ENCODE measurements at places on chromosomes 1 and 21.

DNA sequence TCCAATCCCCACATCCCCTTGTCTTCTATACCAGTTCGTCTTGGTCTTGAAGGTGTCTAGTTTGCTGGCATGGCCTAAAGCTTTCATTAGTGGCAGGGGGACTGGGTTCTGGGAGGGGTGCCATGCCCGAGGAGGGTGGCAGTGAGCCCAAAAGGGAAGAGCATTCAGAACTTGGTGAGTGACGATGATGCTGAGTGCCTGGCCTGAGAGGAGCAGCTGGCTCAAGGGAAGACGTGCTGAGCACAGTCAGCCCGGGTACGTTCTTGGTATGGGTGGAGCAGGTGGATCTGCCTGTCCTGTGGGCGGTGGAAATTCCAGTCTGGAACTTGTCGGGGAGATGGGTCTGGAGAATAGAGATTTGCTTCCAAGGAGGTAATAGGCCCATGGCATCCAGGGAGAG, 4.6 kb downstream of the FDPS start:
- DNase-seq = no peak

GRCh38 chr1:177223359-177223758, 52.6 kb downstream of the BRINP2 start:
- DNase-seq = no peak

GRCh38 chr1:167879508-167879907, 34.4 kb downstream of the ADCY10 start:
- DNase-seq = no peak

- DNase-seq = no peak
Observed at GRCh38 chr1:20530306-20530705, 22.1 kb upstream of the FAM43B start.

DNA sequence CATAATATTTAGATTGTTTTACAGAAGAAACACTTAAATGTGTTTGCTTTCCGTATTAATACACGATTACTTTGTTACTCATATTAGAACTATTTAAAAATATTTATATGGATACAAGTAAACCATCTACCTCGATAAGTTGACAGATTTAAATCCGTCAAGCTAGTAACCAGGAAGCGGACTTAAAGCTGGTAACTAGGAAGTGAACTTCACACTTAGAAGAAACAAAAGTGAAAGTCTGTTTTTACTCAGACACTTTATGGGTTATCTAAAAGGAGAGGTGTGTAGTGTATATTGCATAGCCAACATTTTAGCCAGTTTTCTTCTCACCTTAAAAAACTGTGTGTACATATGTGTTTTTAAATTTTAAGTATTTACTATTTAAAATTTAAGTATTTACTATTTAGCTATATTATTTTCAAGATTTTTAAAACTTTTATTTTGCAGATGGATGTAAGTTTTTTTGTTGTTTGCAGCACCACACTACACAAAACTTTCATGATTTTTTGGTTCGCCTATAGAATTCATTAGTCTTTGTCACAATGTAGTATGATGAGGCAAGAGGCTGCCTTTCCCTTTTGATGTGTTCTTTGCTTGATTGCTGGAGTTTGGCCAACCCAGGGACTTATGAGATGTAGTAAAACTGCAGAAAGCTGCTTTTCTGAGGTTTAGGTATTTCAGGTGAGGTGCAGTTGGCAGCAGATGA, 2.7 kb downstream of the USP25 start:
- peak; percentile 43 for DNase-seq

DNA sequence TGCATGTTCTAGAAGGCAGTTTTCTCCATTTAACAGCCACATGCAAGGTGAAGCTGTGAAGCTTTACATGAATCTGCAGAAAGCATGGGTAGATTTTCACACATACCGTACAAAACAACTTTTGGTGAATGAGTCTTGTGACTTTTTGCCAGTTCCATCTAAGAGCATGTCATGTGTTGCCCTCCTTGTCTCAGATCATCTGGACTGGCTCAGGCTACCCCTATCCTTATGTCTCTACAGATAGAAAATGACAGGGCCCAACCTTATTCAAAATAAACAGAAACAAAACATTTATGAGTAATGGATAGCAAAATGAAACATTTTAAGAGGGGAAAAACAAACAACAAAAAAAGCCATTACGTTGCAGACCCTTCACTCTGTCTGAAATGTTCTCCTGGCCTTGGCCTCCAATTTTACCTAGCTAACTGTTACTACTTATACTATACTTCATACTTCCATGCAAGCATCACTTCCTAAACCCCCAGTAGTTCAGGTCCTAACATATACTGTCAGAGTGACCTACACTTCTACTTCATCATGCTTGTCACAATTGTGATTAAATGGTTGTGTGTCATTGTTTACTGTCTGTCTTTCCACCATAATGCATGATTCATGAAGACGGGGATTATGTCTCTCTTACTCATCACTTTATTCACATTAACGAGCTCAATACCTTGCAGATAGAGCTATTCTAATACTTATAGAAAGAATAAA, 39.0 kb downstream of the LRRC8C start:
- DNase-seq = peak; percentile 83

DNA sequence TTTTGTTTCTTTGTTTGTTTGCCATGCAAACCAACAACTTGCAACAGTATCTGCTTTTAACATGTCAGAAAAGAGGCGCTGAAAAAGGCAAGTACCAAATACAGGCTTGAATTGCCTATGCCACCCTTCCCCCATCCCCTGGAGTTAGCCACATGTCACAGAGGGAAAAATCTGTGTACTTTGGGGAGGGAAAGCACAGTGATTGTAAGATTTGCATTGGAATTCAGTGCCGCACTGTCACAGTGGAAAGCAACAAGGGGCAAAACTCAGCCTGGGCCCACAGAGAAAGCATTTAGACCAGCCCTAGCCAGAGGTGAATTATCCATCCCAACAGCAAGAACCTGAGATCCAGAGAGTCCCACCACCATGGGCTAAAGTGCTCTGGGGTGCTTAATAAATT, 52.4 kb upstream of the ACADM start:
- no peak for DNase-seq

DNA sequence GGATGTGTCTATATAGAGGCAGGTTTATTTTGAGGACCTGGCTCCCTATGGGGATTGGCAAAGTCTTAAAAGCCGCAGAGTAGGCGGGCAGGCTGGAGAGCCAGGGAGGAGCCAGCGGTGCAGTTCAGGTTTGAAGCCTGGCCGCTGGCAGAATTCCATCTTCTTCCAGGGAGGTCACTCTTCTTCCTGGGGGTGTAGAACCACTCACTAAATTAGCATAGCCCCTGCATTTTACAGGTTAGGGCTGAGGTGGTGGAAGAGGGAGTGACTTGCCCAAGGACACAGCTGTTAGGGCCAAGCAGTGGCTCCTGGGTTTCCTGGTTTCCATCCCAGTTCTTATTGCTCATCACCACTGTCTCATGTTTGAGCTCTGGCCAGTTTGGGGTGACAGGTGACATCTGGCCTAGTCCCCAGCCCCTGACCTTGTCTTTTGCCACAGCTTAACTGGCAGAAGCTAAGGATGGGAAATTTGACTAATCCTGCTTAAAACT, 1.4 kb downstream of the PINK1 start:
- peak; percentile 53 for DNase-seq

DNA sequence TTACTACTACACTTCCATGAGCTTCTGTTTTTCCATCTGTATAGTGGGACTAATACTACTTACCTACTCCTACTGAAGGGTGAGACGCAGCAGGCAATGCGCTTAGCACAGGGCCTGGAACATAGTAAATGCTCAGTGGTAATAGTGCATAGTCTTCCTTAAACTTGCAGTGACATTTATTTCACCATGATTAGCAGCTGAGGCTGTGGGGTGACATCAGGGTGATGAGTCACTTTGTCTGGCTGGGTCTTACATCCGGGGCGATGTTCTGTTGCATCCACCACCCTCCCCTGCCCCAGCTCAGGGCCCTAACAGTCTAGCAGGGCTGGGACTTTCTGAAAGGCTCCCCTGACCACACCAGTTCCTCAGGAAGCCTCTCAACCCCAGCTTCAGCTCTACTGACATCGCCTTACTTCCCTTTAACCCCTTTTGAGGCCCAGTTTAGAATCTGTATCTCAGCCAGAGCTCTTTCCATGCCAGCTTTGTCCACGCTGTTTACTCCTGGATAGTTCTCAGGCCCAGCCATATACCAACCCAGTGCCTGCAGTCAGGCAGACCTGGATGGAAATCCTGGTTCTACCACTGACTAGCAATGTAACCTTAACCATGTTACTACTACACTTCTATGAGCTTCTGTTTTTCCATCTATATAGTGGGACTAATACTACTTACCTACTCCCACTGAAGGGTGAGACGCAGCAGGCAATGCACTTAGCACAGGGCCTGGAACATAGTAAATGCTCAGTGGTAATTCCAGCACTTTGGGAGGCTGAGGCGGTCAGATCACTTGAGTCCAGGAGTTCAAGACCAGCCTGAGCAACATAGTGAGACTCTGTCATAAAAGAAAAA, 66.3 kb downstream of the CD58 start:
- peak; percentile 74 for DNase-seq

DNA sequence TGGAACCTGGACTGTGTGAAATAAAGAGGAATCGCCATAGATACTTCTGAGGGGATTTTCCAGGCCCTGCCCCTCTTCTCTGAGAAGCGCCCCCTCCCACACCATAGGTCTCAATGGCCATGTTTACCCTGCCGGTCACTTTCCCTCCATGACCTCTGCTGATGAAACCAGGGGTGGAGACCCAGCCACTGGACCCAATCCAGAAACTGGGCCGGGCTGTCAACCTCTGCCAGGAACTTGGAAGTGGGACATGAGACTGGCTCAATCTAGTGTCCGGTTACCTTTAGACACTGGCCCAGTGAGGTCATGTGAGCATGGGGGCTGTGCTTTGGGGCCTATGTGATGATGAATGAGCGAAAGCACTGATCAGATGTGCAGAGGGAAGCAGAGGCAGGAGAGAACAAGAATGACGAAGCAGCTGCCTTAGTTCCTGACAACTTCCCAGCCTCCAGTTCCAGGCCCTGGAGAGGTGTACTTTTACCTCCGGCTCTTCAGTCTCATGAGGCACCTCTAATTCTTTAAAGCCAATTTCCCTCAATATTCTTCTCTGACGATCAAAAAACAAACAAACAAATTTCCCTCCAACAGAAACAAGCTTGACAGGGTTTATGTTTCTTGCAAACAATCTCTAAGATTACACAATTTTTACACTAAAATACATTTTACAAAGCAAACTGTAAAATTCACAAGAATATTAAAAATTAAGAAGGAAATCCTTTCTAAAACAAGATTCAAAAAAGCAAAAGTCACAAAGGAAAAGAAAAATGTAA, 4.9 kb downstream of the ASAP3 start:
- peak; percentile 31 for DNase-seq

DNA sequence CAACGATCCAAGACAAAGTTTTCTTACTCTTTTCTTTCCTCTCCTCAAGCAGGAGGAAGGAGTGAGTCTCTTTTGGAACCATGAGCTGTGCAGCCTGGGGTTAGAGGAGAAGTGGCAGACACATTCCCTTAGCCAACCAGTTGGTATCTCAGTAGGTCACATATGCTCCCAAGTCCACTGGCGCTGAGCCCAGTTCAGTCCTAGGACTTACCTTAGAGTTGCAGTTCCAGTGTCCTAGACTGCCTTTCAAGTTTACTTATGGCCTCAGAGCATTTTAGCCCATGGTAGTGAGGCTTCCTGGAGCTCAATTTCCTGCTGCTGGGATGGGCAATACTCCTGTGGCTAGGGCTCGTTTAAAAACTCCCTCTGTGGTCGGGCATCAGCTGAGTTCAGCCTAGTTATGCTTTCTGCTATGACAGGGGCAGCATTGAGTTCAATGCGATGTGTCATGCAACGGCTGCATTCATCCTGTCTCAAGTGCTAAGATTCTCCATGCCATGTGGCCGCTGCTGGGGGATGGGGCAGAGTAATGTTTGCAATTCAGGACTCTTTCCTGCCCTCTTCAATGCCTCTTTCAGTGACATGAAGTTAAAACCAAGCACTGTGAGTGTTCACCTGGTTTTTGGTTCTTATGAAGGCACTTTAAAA, 103.8 kb downstream of the LRRC7 start:
- DNase-seq = peak; percentile 47

DNA sequence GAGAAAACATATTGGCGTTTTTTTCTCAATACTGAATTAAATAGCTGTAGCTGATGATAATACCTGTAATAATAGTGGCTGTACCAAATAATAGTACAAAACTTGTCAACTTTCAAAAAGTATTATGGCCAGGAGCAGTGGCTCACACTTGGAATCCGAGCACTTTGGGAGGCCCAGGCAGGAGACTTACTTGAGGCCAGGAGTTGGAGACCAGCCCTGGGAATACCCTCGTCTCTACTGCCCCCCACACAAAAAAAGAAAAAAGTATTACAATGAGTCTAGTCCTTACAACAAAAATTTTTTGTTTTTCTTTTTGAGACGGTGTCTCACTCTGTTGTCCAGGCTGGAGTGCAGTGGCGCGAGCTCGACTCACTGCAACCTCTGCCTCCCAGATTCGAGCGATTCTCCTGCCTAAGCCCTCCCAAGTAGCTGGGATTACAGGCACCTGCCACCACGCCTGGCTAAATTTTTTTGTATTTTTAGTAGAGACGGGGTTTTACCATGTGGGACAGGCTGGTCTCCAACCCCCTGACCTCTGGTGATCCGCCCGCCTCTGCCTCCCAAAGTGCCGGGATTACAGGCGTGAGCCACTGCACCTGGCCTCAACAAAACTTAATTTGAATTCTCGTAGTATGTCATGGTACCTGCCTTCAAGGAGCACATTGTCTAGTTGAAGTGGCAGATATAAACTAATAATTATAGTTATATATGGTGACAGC, 1.4 kb downstream of the RBBP4 start:
- peak; percentile 8 for DNase-seq

GRCh38 chr1:155761736-155762405, 73.0 kb downstream of the DAP3 start:
- no peak for DNase-seq

DNA sequence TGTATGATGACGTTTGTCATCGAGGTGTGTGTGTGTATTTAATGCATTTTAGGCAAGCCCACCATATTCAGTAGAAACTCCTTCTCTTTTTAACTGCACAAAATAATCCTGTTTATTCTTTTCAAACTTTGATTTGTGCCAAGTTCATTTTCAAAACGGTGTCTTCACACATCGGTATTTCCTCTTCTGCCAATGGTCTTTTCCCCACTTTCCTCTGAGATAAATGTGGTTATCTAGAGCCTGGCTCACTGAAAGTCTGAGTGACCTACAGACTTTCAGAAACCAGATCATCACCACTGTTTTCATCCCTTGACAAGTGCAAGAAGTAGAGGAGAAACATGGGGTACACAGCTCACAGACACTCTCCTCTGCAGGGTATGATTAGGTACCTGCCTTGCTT, 69.4 kb downstream of the GPATCH2 start:
- no peak for DNase-seq

- DNase-seq = peak; percentile 82
Observed at GRCh38 chr1:66446261-66447001, 87.5 kb upstream of the SGIP1 start.

- peak; percentile 53 for DNase-seq
Observed at GRCh38 chr21:15034126-15034853, 30.5 kb downstream of the NRIP1 start.

GRCh38 chr1:160522622-160523345, at the start of gene SLAMF6:
SLAMF6 (minus strand) TSS chr1:160523255; CDS start chr1:160523192, 63 bp downstream.
- DNase-seq = no peak

GRCh38 chr1:60889709-60890108, 192.7 kb upstream of the NFIA start:
- no peak for DNase-seq

GRCh38 chr1:108038653-108039236, 73.8 kb upstream of the VAV3 start:
- no peak for DNase-seq

GRCh38 chr1:52125736-52126359, 16.0 kb upstream of the ZFYVE9 start:
- no peak for DNase-seq

- peak; percentile 12 for DNase-seq
Observed at GRCh38 chr1:80392529-80392928, 1386.0 kb upstream of the ADGRL4 start.

GRCh38 chr1:208369658-208370057, 125.5 kb upstream of the PLXNA2 start:
- DNase-seq = no peak
